ENCODE measurements at places on chromosomes 3 and 15.
A peak's percentile ranks its signal among the peaks of the same experiment; 100 is the strongest.

DNA sequence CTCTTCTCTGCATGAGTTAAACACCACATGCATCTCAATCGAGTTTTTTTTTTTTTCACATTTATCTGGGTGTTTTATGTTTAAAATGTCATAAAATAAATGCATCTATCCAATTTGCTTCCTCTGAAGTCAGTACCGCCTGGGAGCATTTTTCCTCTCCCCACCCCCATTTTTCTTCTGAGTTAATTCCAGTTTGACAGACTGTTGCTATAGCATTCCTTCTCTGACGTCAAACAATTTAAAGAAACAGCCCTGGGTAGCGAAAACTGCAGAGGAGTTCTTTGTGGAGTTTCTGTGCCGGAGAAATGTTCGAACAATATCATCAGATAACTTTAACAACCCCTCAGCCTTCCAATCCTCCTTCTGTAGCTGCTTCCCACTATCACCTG, 900 bp upstream of the GNB4 start:
- DNase-seq, result no peak

DNA sequence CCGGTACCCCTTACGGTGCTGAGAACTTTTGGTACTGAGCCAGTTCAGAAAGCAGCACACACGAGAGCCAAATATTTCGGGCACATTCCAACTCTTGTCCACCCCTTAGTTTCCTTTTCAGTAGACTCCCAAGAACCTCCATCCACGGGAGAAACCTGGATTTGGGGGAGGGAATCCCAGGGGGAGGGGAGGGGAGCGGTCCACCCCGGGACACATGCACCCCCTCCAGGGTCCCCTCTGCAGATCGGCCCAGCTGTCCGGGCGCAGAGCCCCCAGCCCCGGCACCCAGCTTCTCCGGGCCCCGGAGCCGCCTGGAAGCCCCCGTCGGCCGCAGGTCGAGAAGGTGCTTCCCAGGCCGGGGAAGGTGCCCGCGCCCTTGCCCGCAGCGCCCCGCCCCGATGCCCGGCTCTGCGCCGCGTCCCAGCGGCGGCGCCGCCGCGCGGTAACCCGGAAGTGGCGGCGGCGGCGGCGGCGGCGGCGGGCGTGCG, 455 bp upstream of the ABHD17C start:
- DNase-seq, result no peak

- no peak for DNase-seq
Measured at GRCh38 chr3:16809993-16810392, 74.8 kb upstream of the PLCL2 start.

DNA sequence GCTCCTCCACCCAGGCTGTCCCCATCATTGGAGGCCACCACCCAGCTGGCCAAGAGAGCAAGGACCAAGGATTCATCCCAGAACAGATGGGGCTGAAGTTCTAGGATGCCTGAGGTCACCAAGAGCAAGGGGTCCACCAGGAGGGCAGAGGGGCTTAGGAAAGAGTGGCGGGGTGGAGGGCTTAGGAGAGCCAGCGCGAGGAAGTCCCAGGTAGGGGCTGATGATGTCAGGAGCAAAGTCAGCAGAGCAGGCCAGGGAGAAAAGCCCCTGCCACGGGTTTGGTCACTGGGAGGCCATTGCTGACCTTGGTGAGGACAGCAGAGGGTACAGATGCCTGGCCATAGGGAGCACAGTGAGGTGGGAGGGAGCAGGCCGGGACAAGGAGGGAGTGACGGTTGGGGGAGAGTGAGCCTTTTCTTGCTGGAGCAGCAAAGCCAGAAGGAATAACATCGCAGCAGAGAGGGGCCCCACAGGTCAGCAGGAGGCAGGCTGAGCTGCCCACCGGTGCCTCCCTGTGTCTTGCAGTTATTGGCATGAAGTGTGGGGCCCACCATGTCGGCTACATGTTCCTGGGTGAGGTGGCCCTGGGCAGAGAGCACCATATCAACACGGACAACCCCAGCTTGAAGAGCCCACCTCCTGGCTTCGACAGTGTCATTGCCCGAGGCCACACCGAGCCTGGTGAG, 5.2 kb downstream of the PARP3 start:
- DNase-seq, result no peak

GRCh38 chr3:101146946-101147345, 153.7 kb upstream of the ABI3BP start:
- DNase-seq, result no peak

DNA sequence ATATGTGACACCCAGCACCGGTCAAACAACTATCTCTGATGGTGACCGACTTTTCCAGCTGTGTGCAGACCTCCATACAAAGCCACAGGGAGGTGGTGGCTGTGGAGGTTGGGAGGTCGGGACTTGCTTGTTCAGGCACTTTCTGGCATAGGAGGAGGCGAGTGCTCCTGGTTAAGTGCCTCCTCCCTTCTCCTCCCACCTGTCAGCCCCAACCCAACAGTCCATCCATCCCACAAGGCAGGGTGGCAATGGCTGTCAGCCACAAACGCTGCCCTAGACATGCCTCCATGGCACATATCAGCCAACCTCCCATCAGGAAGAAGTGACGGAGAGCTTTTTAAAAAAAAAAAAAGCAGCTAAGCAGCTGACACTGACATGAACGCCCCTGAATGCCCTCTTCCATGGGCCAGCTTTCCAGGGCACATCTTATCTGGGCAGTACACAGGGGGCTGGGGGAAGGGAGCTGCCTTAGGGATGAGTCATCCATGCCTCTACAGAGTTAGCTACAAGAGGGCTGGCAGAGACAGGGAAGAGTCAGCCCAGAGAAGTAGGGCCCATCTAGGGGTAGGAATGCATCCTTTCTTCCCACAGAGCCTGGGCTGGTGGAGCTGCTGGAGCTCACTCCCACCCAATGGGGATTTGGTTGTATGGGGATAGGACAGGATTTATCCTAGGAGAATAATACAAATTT, 41.2 kb downstream of the CCDC12 start:
- DNase-seq, result no peak

GRCh38 chr3:76044601-76045600, 259.6 kb upstream of the ZNF717 start:
- DNase-seq, result peak; percentile 0

- no peak for DNase-seq
Measured at GRCh38 chr3:60202052-60202726, 1049.1 kb downstream of the FHIT start.

GRCh38 chr15:85534031-85534430, 153.6 kb downstream of the AKAP13 start:
- DNase-seq, result no peak

DNA sequence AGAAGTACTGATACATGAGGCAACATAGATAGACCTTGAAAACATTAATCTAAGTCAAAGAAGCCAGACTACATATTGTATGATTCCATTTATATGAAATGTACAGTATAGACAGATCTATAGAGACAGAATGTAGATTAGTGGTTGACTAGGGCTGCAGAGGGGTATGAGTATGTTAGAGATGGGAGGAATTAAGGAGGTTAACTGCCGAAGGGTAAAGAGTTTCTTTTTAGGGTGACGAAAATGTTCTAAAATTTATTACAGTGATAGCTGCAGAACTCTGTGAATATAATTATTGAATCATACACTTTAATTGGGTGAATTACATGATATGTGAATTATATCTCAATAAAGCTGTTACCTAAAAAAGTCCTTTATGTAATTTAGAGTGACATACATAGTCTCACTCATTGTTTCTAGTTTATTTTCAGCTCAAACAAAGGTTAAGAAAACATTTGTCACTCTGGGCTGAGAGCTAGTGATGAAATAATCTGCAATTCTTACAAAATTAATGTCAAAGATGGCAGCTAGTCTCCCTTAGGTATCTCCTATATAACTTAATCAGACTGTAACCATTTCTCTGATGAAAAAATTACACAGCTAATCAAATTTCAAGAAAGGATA, 61.4 kb downstream of the DENND4A start:
- no peak for DNase-seq

- DNase-seq, result peak; percentile 38
Measured at GRCh38 chr15:59371458-59372351, 966 bp downstream of the MYO1E start.

DNA sequence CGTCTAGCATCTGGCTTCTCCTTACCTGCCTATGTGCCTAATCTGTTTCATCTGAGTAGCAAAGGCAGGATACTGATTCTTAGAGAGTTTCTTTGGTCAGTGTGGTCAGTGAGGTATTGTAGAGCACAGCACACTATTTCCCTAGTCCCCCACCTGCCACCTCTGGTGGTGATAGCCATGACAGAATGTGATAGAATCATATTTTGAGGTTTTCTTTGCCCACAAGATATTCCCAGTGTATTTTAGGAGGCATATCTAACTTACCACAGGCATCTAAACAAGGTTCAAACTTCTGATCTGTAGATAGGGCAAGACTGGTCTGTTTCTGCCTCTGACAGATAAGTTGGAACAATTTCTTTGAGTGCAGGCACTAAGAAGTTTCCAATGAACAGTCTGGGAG, 188.0 kb downstream of the SOX2 start:
- DNase-seq, result no peak

DNA sequence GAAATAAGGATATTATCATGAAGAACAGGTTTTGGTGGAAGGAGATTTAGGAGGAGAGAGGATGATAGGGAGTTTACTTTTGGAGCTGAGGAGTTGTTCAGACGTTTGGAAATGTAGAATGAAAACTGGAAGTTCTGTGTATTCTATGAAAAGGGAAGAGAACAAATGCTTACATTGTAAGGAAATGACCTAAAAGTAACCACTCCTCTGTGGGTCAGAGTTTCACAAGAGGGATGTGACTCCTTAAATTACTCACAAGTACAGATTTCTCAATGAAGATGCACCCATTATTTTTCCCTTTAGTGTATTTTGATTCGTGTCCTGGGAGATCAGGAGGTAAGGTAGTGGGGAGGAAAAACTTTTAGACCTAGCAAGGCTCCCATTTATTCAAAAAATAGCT, 4.0 kb downstream of the RNF13 start:
- DNase-seq, result no peak

DNA sequence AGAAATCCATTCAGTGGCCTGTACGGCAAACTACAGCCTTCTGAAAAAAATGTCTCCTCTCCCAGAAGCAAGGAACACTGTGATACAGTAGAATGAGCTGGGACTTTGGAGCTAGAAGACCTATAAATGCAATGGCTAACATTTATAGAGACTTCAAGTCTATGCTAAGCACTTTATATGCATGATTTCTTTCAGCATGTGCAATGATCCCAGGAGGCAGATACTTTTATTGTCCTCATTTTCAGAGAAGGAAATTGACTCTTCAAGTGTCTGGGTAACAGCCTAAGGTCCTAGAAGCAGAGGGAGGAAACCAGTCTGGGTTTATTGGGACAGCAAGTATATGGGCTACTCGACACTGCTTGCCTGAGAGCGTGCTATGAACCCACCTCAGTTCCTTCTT, 140.9 kb downstream of the ALDH1A2 start:
- DNase-seq, result no peak

DNA sequence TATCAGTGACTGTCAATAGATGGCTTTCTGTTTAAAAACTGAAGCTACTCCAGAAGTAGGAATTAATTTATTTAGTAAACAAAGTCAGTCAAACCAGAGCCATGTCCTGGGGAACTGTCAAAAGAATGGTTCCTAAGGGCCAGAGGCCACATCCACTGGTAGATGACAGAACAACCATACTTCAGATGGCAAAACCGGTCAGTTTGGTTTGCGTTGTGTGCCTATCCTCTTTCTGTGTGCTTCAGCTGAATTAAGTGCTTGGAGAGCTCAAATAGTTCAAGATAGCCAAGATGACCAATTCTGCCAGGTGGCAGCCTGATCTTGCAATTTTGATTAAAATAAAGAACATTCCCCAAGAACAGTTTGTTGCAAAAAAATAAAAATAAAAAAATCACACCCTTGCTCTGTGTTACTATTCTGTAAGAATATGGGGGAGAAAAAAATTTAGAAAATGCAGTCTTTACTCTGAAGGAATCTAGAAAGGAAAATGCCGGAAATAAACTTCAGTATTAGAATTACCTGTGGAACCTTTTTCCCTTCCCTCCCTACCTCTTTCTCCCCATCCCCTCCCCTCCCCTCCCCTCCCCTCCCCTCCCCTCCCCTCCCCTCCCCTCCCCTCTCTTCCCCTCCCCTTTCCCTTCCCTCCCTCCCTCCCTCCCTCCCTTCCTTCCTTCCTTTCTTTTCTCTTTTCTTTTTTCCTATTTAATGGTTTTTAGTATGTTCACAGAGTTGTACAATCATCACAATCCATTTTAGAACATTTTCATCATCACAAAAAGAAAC, 2.5 kb downstream of the MAP3K13 start:
- no peak for DNase-seq

GRCh38 chr3:169256796-169257522, 406.6 kb downstream of the MECOM start:
- no peak for DNase-seq

DNA sequence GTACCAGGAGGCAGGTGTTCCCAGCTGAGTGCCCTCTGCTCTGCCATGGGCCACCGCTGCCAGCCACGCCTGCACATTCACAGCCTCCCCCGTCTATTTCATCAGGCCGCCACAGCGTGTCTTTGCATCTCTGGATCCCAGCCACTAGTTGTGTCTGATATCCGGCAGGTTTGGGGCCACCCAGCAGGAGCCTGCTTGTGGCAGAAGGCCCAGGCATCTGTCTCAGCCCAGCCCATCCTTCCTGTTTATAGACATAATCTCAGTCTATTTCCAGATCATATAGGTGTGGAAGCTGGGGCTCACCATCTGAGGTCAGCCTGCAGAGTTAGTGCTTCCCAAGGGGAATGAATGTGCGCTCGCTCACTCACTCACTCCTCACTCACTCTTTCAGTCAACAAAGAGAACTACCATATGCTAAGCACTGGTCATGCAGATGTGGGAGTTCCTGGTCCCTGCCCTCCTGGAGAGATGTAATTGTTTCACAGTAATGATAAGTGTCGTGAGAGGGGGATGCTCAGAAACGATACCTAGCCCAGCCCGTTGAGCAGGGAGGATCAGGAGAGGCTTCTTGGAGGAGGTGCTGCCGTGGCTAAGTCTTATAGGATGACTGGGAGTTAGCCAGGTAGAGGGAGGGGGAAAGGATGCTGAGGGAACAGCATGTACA, 60.6 kb downstream of the FGD5 start:
- peak; percentile 86 for DNase-seq

GRCh38 chr3:179234199-179234598, 16.7 kb downstream of the KCNMB3 start:
- DNase-seq, result no peak

- no peak for DNase-seq
Measured at GRCh38 chr3:30500666-30501399, 105.6 kb upstream of the TGFBR2 start.

- no peak for DNase-seq
Measured at GRCh38 chr3:39327053-39327745, 2.3 kb upstream of the CCR8 start.

DNA sequence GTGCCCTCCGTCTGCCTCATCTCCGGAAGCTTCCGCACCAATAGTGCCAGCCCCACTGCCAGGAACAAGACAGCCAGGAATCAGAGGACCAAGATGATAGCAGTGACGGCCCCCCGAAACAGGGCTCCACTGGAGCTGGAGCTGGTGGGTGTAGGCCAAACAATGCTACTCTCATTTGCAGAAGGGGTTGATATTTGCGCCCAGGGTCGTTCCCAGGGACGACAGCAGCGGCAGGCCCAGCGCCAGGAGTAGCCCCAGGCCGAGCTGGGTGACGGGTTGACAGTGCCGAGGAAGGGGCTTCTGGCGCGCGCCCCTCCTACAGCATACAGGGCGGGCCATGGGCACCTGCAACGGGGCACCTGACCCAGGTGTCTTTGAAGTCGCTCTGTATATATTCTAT, 301.4 kb downstream of the CNTN6 start:
- no peak for DNase-seq

GRCh38 chr15:47796339-47796738, 79.0 kb downstream of the SEMA6D start:
- DNase-seq, result no peak

GRCh38 chr3:71657831-71658530, 67.2 kb downstream of the EIF4E3 start:
- DNase-seq, result no peak
